ENCODE measurements at places on chromosomes 6 and 20.

DNA sequence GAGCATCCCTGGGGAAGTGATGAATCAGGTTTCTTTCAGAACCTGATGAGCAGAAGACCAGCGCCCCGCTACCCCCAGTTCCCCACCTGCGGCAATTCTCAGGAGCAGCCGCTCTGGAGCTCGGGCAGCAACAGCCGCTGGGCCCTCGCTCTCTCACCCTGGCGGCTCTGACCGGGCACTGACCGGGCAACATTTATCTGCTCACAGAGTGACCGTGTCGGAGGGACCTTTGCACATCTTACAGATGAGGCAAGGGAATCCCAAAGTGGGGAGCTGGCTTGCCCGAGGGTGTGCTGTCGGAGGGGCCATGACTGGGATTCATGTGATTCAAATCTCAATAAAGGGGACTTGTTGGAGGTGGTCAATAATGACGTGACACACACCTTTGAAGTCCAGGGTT, 26.2 kb upstream of the KCNK16 start:
- no peak for DNase-seq

GRCh38 chr6:106108129-106108528, 22.0 kb downstream of the PRDM1 start:
- no peak for DNase-seq

- DNase-seq, result no peak
Observed at GRCh38 chr6:148893073-148893472, 146.2 kb downstream of the UST start.

DNA sequence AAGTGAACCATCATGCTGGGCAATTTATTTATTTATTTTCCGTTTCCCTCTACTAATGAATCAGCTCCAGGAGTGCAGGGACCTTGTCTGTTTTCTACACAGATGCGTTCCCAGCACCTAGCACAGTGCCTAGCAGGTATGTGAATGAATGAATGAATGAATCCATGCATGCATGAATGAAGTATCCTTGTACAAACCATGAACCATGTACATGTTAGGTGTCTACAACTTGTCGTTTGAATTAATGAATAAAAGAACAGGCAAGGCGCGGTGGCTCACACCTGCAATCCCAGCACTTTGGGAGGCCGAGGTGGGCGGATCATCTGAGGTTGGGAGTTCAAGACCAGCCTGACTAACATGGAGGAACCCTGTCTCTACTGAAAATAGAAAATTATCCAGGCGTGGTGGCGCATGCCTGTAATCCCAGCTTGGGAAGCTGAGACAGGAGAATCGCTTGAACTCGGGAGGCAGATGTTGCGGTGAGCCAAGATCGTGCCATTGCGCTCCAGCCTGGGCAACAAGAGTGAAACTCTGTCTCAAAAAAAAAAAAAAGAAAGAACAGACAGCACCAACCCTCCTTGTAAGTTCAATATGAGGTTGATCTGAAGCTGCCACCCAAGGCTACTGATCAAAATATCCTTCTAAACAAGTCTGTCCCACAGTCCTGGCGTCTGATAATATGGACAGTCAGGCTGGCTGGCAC, 27.3 kb upstream of the SLC9A8 start:
- no peak for DNase-seq

DNA sequence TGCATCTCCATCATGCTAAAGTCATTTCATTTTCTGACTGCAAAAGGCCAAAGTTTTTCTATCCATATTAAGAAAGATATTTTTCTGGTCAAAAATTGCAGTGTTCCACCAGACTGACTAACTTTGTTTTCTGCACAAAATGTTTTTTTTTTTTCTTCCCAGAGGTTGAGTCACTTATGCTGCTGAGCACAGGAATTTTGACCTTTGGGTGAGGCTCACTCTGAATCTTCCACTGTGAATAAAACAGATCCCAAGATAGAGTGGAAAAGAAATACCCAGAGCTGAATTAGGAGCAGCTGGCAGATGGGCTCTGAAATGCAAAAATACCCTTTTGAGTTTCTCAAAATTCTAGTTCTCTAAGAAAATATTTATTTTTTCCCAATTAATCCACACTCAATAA, 996.8 kb downstream of the KIF16B start:
- no peak for DNase-seq

DNA sequence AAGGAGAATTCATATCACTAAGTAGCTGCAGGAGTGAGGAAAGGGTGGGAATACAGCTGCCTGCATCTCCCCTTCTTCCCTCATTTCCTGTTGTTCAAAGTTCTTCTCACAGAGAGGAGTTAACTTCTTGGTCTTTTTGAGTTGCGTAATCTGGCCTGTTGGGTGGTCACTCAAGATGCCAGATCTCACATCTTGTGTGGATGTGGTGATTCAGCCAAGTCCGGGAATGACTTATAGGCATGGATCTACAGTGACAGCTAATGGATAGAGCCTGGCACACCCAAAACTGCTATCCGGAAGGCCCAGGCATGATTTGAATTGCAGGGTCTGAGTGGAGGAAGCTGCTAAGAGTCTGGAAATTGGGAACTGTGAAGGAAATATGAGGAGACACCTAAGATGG, 100.2 kb upstream of the SLC35B3 start:
- no peak for DNase-seq

DNA sequence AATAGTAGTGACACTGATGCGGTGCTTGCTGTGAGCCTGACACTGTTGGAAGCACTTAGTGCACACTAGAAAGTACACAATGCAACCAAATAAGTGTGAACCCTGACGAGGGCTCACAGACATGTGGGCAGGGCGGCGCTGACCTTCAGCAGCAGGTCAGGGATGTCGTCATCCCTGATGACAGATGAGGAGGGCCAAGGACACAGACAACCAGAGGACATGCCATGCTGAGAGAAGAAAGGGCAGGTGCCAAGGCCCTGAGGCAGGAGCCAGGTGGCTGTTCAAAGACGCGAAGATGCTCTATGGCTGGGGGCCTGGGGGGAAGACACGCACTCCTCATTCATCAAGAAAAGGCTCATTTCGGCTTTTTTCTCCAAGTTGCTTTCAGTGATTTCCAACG, 176.4 kb upstream of the CST7 start:
- DNase-seq, result no peak

DNA sequence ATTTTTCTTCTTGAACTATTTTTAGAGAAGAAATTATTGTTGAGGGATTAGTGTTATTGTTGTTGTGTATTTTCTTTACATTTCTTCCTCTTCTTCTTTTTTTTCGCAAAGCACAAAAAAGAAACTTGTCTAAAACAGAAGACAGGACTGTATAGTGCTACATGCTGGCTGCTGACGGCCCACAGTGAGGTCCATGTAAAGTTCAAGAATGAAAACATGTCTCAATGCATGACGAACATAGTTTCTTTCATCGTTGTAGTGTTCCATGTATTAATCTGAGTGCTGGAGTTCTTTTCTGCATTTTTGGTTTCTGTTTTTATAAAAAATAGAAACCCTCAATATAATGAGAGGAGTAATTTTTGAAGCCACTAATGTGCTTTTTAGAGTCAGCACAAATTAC, 462.9 kb upstream of the MARCKS start:
- DNase-seq, result no peak

DNA sequence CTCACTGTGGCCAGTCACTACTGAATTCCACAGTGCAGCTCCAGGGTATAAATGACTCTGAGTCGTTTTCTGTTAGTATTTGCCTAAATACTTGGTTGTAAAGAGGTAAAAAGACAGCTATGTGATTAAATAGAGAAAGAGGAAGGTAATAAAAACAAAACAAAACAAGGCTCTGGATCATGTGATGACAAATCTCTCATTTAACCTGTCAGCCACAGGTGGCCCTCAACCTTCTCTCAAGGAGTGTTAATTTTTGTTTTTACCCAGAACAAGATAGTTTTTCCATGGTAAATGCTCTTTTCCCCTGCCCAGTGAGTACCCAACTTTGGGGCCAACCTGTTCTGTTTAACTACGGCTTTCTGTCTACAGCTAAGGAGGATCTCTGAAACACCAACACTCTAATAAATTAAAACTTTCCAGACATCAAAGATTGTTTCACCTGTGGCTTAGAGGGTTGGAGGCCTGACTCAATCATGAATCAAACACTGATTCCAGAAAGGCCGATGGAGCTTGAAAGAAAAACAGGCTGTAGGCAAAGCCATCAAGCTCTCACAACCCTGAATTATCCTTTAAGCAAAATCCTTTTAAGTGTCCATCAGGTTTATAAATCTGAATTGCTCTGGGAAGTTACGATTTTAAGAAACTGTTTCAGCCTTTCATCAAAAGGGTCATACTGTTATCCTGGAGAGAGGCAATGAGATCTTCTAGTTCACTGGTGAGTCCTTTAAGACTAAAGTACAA, 81.5 kb upstream of the BCLAF1 start:
- DNase-seq, result no peak

DNA sequence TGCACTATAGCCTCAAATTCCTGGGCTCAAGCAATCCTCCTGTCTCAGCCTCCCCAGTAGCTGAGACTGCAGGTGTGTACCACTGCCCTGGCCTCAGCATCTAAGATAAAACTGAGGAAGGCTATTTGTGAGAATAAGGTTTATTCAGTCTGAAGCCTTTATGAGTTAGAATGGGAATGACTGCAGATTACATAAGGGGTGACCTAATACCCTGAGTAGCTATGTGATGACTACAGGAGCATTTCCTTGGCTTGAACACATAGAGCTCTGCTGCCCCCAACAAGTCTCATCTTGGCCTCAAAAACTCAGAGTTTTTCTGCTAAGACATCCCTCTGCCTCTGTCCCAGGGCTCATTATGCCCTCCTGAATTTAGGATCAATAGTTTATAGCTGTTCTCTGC, 7.6 kb downstream of the GSS start:
- DNase-seq, result peak; percentile 30

- peak; percentile 13 for DNase-seq
Observed at GRCh38 chr6:79250107-79250514, 15.6 kb upstream of the HMGN3 start.

GRCh38 chr6:10720265-10720959, 2.5 kb upstream of the TMEM14C start:
- DNase-seq, result peak; percentile 49

GRCh38 chr6:101454106-101454676, 60.7 kb downstream of the GRIK2 start:
- DNase-seq, result no peak

- peak; percentile 73 for DNase-seq
Observed at GRCh38 chr6:166106076-166106686, 61.5 kb downstream of the TBXT start.
